Right lobe of liver (tissue), 6 donors: ENCODE measurements at places on chromosomes 2 and 18. TPM values are rescaled to one million over a fixed set of nuclear protein-coding genes. Genes with fewer than 3 reads are reported as not detected.

DNA sequence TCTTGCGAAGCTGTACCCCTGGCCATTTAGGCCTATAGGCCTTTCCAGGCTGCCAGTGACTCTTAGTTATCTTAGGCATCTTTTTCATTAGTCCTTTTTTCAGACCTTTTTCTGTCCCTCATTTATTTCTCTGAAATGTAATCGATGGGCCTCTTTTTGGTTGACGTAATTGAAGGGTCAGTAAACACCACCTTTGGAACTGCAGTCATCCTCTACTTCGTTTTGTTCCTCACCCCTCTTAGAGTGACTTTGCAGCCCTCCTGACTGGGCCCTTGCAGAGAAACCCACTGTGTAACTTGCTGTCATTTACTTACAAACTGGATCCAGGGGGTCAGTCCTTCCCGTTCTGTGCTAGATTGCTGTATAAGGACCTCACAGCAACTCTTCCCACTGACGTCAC, 23.2 kb downstream of the CENPO start:
- no peaks in the 10 kb centered on the region for H3K27me3 ChIP-seq
- no peak overlapping the region for H3K4me3 ChIP-seq
- H3K4me1 ChIP-seq = no peaks in the 10 kb centered on the region
- no peak for DNase-seq
- peak overlapping the region; percentile 22 for H3K27ac ChIP-seq

GRCh38 chr18:78894033-78894305, 85.6 kb upstream of the SALL3 start:
- no peaks in the 10 kb centered on the region for H3K4me1 ChIP-seq
- no peaks in the 10 kb centered on the region for H3K27me3 ChIP-seq
- no peak overlapping the region for H3K27ac ChIP-seq
- H3K36me3 ChIP-seq = no peaks in the 10 kb centered on the region

DNA sequence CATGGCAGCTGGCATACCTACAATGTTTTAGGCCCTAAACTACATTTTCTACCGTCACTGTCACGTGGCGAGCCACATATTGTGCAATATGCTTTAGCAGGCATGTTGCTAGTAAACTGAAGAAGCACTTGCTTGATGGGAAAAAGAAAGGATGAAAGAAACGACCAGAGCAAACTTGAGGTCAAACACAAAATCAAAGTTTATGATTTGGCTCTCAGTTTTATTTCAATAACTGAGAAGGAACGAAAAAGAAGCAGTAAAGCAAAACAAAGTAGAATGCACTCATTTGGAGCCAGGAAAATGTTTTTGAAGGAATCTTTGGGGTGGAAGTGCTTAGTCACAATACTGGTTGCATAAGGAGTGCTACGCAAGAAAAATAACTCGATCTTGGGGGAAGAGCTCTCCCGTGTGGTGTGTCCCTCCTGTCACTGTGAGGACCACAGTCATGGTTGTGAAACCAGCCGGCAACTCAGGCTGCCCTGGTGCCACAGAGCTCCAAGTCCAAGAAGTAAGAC, 349.8 kb downstream of the RBM43 start:
- no peak overlapping the region for H3K4me3 ChIP-seq
- DNase-seq = peak; percentile 64
- no peak overlapping the region for H3K27ac ChIP-seq
- no peaks in the 10 kb centered on the region for H3K27me3 ChIP-seq

DNA sequence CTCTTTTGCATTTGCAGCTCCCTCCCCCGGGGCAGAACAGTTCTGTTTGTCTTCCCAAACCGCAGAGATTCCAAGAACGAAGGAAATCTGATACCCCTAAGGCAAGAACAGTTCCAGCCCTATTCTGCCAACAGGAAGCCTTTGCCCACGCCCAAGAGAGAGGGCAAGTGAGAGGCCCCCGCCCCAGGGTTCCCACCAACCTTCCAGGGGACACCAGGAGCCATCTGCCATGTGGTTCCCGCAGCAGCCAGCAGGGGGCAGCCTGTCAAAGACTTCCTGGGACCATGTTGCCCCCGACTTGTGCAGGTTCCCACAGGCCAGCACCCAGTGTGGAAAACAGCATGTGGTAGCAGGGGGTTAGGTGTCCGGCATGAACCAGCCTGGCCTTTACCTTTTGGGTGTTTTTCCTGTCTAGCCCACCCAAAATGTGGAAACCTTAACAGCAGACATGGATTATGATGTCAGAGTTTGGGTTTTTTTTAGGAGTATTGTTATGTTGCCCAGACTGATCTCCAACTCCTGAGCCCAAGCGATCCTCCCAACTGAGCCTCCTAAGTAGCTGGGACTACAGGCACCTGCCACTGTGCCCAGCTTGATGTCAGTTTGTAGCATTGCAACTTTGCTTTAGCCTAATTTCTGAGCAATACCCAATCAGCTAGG, 21.7 kb upstream of the EFHD1 start:
- H3K27ac ChIP-seq = no peak overlapping the region
- H3K36me3 ChIP-seq = no peaks in the 10 kb centered on the region
- H3K4me1 ChIP-seq = no peaks in the 10 kb centered on the region
- DNase-seq = peak; percentile 61

SIX2 gene
- not detected for total RNA-seq

GRCh38 chr18:75128051-75128605, 80.8 kb downstream of the PTGR3 start:
- DNase-seq = no peak
- no peaks in the 10 kb centered on the region for H3K27me3 ChIP-seq
- no peak overlapping the region for H3K27ac ChIP-seq
- no peak overlapping the region for H3K4me3 ChIP-seq
- no peaks in the 10 kb centered on the region for H3K4me1 ChIP-seq
- no peaks in the 10 kb centered on the region for H3K36me3 ChIP-seq

DNA sequence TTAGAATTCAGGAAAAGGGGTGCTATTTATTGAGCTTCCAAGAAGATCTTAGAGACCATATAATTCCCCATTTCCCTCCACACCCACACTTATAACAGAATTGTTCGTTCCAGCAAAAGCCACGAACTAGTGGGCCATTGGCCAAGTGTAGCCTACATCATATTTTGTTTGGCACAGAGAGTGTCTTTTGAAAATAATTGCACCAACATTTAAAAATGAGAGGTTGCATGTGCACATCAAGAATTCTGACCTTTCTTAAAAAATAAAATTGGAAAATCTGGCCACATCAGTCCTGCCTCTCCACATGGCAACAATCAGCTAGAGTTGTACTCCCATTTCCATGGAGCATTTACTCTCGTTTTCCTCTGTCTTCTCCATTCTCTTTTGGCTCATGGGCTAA, 655.5 kb upstream of the FANCL start:
- H3K27ac ChIP-seq = no peak overlapping the region
- no peak for DNase-seq
- H3K4me1 ChIP-seq = no peaks in the 10 kb centered on the region

PSD4 gene
- total RNA-seq = 55.5 TPM

GRCh38 chr2:232571026-232571474, 20.6 kb downstream of the EIF4E2 start:
- peak; percentile 32 for DNase-seq
- no peaks in the 10 kb centered on the region for H3K27me3 ChIP-seq
- no peak overlapping the region for H3K27ac ChIP-seq
- H3K4me1 ChIP-seq = peaks cover 49% of the 10 kb centered on the region
- no peak overlapping the region for H3K4me3 ChIP-seq
- H3K36me3 ChIP-seq = peaks cover 41% of the 10 kb centered on the region

GATA6 gene
- 8.6 TPM for total RNA-seq

- no peak overlapping the region for H3K4me3 ChIP-seq
- no peaks in the 10 kb centered on the region for H3K36me3 ChIP-seq
- H3K4me1 ChIP-seq = peaks cover 9% of the 10 kb centered on the region
- no peak overlapping the region for H3K27ac ChIP-seq
- no peak for DNase-seq
Measured at GRCh38 chr18:32450874-32451273, 19.8 kb downstream of the GAREM1 start.

DNA sequence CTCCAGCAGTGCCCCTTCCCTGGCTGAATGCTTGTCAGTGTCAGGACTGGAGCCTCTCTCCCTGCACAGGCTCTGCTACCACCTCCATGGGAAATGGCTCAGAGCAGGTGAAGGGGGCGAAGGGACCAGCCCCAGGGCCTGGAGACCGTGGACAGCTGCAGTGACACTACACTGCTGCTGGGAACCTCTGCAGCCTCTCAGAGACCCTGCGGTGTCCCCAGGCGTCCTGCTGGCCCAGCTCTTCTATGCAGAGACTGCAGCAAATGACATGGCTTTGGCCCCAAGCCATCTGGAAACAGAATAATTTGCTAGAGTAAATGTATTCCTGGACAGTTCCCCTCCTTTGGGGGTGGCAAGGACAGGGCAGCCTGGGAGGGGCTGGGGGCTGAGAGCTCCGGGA, 53.2 kb downstream of the CIB4 start:
- no peaks in the 10 kb centered on the region for H3K4me1 ChIP-seq
- DNase-seq = peak; percentile 25
- no peaks in the 10 kb centered on the region for H3K27me3 ChIP-seq

GREB1L gene
- 3.1 TPM for total RNA-seq

GRCh38 chr18:37672932-37673595, 107.5 kb upstream of the CELF4 start:
- no peak for DNase-seq
- H3K27ac ChIP-seq = no peak overlapping the region
- H3K4me3 ChIP-seq = no peak overlapping the region
- H3K27me3 ChIP-seq = no peaks in the 10 kb centered on the region
- no peaks in the 10 kb centered on the region for H3K4me1 ChIP-seq
- no peaks in the 10 kb centered on the region for H3K36me3 ChIP-seq

DNA sequence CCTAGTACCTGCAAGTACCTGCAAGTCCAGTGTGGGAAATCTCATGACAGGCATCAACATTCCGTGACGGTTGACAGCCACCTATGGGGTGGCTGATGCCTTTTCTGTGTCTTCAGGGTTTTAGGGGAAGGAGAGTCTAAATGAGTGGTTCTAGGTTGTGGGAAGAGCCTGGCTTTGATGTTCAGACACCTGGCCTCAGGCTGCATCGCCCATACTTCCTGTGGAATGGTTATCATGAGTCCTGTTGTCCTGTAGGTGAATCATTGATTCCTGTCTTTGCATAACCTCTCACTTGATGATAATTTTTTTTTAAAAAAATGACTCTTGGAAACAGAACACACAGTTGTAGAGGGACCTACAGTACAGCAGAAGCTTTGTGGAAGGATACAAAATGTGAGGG, 108.9 kb downstream of the NEDD4L start:
- no peak for DNase-seq
- no peak overlapping the region for H3K4me3 ChIP-seq
- H3K4me1 ChIP-seq = no peaks in the 10 kb centered on the region
- no peaks in the 10 kb centered on the region for H3K36me3 ChIP-seq

- no peak overlapping the region for H3K4me3 ChIP-seq
- H3K27ac ChIP-seq = no peak overlapping the region
- H3K36me3 ChIP-seq = no peaks in the 10 kb centered on the region
- H3K27me3 ChIP-seq = no peaks in the 10 kb centered on the region
- DNase-seq = no peak
- H3K4me1 ChIP-seq = no peaks in the 10 kb centered on the region
Measured at GRCh38 chr2:162401871-162402270, 57.9 kb downstream of the GCA start.

GRCh38 chr18:36493349-36494159, 196.0 kb downstream of the FHOD3 start:
- H3K4me1 ChIP-seq = no peaks in the 10 kb centered on the region
- H3K27ac ChIP-seq = no peak overlapping the region
- no peaks in the 10 kb centered on the region for H3K36me3 ChIP-seq
- no peak overlapping the region for H3K4me3 ChIP-seq
- no peaks in the 10 kb centered on the region for H3K27me3 ChIP-seq

DNA sequence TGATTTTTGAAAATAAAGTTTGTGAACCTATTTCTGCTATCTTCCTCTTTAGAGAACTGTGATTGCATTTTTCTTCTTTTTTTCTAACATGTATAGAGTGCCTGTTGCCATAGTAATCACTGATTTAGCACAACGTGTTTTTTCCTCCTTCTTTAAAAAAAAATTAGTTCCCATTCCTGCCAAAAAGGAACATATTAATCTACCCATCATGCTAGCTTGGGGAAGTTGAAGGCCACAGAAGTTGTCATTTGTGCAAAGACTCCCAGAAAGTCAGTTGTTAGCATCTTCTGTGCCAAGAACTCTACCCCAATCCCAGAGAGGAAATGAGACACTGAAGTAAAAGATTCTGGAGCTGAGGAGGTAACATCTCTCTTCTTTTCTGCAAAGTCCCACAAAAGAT, 57.3 kb downstream of the SLC8A1 start:
- H3K4me3 ChIP-seq = no peak overlapping the region
- H3K4me1 ChIP-seq = no peaks in the 10 kb centered on the region
- H3K27me3 ChIP-seq = no peaks in the 10 kb centered on the region
- H3K36me3 ChIP-seq = no peaks in the 10 kb centered on the region
- peak overlapping the region; percentile 12 for H3K27ac ChIP-seq
- no peak for DNase-seq

GRCh38 chr2:11955314-11955713, 208.9 kb downstream of the LPIN1 start:
- no peaks in the 10 kb centered on the region for H3K27me3 ChIP-seq
- no peak for DNase-seq
- no peaks in the 10 kb centered on the region for H3K4me1 ChIP-seq
- no peaks in the 10 kb centered on the region for H3K36me3 ChIP-seq
- no peak overlapping the region for H3K27ac ChIP-seq

DNA sequence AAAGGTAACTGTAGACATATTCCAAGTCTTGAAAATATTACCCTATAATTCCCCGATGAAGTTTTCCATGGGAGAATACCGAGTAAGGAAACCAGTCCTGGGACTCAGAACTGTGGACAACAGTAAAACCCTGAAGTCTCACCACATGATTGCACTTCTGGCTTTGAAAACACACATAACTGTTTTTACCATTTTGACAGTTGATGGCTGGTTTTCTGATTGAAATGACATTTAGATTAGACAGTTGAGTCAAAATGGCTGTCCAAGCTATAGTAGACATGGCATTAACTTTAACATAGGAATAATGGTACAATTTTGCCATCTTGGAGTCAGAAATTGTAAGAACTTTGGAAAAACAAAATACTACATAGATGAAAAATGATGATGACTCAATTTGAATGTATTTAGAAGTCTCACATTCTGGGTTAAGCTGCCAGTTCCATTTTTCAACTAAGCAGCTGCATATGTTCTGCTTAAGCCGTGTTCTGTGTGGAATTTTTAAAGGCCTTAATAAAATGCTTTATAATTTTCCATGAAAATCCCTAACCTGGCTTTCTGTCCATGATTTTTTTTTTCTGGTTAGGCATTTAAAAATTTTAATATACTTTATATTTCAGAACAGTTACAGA, 38.3 kb upstream of the WIPF1 start:
- no peak overlapping the region for H3K4me3 ChIP-seq
- no peaks in the 10 kb centered on the region for H3K27me3 ChIP-seq
- no peak overlapping the region for H3K27ac ChIP-seq
- DNase-seq = no peak
